ENCODE measurements at places on chromosomes 16 and 17. TPM values are rescaled to one million over a fixed set of nuclear protein-coding genes. Genes with fewer than 3 reads are reported as not detected.

- DNase-seq: no peak
Measured at GRCh38 chr17:68246271-68247028, 1.4 kb upstream of the AMZ2 start.

DNA sequence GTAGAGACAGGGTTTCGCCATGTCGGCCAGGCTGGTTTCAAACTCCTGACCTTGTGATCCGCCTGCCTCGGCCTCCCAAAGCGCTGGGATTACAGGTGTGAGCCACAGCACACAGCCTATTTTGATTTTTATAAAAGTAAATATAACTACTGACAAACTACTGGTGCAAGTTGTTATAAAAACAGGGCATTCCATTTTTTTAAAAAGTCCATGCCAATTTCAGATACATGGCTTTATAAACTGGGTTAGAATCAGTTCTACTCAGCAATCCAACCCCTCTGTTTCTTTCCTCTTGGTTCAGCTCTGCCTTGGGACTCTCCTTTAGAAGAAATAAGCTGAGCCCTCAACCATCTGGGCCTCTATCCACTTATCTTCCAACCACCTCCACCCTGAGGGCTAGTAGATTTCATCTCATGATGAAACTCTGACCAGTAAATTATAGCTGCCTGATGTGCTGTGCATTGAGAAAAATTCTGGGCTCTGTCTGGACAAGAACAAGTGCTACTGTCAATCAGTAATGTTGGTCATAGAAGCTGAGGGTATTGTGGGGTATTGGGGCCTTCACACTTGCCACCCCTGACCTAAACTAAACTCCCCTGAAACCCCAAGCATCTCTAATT is 10.2 kb downstream of the RANBP10 start:
- no peak for DNase-seq

DNA sequence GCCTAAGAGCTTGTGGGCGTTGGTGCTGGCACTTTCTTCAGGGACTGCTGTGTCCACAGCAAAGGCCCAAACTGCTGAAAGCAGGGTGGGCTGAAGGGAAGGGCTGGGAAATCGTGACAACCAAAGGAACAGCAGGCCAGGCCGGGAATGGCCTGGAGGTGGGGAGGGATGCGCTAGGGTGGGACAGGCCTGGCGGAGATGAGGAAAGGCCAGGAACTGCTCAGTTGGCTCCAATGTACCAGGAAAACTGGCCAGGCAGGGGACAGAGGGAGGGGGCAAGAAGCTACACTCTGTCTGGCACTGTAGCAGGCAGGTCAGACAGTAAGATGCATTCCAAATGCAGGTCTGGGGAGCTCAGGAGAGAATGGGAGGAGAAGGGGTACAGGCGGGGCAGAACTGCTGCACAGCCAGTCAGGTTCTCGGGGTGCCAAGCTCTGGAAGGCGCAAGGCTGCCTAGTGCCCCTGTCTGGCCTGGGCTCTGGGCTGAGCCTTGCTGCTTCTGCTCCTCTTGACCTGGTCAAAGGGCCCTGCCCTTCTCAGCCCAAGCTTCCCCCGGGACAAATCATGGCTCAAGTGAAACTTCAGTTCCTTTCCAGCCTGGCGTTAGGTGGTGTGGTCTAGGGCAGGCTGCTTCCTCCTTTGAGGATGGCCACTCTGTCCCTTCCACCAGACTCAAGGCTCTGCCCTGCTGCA is 7.3 kb downstream of the PNMT start:
- no peak for DNase-seq

The FOXL1 gene
- under 0.01 TPM for total RNA-seq

The PHOSPHO1 gene
- under 0.01 TPM for total RNA-seq
